Pancreas (tissue), 10 donors: ENCODE measurements at places on chromosomes 16 and 17. TPM values are rescaled to one million over a fixed set of nuclear protein-coding genes. Genes with fewer than 3 reads are reported as not detected.

GAS2L2 gene
- total RNA-seq = 0.08 TPM

EXOC7 gene
- total RNA-seq = 53.5 TPM

CCL17 gene
- not detected for total RNA-seq

MT1M gene
- total RNA-seq = 8.3 TPM

ALOX15B gene
- 0.09 TPM for total RNA-seq

CTRB2 gene
- 36,704 TPM for total RNA-seq
